ENCODE measurements at places on chromosomes 4 and X. TPM values are rescaled to one million over a fixed set of nuclear protein-coding genes. Genes with fewer than 3 reads are reported as not detected.

Gene SHOX
- total RNA-seq = 0.22 TPM

Gene DCAF4L1
- total RNA-seq = 0.17 TPM

Gene NXF2B
- total RNA-seq = 0.74 TPM

Gene IL21
- not detected for total RNA-seq

Gene FTSJ1
- total RNA-seq = 87.6 TPM

Gene NXT2
- 2.7 TPM for total RNA-seq

Gene RTL5
- total RNA-seq = 18.2 TPM

Gene REPS2
- total RNA-seq = 3.1 TPM

Gene GPR173
- 85.3 TPM for total RNA-seq
